Occipital lobe (tissue), 3 donors: ENCODE measurements at places on chromosomes 5 and 9.

- no peak for DNase-seq
These were observed 78.5 kb upstream of the TBC1D2 start for GRCh38 chr9:98333703-98334582.

DNA sequence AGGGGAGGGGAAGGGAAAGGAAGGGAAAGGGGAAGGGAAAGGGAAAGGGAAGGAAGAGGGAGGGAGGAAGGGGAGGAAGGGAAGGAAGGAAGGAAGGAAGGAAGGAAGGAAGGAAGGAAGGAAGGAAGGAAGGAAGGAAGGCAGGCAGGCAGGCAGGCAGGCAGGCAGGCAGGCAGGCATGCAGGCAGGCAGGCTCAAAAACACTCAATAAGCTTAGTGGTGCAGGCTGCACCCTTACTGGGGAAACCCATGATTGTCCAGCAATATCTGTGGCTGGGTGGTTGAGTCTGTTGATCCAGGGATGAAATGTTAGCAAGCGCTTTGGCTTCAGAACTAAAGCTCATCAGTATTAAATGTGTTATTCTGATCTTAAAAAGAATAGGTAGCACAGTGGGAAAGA, 145.6 kb downstream of the LPAR1 start:
- no peak for DNase-seq

DNA sequence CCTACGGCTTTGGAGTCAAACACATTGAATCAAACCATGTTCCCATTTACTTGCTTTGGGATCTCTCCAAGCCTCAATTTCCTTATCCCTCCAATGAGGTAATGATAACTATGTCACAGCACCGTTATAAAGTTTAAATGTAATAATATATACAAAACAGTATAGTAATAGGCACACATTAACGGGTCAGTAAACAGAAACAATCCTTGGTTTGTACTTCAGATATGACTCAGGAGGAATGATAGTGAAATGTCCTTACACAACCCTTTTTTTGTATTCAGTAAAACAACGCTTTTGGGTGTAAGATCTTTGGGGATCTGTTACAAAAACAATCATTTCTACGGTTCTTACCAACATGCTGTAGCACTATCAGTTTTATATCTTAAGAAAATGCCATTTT, 178.5 kb upstream of the GNA14 start:
- no peak for DNase-seq

DNA sequence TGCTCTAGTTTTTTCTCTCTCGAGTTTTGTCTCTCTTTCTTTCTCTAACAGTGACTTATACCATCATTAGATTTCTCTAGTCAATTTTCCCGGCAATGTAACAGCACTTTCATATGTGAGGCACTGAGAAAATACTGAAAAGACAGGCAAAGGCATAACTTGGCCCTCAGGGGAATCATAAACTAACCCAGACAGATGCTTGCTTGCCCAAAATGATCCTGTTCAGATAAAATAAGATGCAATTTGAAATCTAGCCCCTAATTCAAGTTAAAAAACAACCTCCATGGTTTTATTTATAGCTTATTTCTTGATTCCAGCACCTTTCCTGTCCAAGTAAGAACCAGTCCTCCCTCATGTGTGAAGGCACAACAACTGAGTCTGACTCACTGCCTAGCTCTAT, 294.6 kb downstream of the GAS1 start:
- DNase-seq = no peak

DNA sequence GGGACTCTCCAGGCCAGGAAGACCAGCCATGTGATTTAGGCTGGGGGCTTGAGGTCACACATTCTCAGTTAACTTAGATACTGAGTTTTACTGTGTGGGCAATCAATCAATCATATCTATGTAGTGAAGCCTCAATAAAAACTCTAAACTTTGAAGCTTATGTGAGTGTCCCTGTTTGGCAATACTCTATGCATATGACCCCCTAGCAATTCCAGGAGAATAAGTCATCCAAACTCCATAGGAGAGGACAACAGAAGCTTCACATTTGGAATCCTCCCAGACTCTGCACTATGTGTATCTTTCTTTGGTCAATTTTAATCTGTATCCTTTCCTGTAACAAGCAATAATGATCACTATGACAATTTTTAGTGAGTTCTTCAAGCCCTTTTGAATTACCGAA, 216.8 kb upstream of the RGMB start:
- no peak for DNase-seq

DNA sequence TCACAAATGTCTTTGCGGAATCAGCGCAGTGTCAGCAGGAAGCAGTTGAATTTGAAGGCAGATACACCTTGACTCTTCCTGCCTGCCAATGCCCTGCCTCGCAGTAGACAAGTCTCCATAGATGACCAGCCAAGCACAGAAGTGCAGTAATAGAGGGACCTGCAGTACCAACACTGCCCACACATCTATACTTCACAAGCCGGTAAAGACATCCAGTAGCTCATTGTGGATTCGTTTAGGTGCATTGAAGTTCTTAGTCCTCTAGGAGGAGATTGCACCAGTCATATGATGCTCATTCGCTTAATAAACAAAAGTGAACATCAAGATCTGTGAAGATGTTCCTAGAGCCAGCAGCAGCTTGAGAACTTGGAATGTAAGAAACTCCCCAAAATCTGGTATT, 7.1 kb upstream of the IFNA2 start:
- DNase-seq = no peak

- DNase-seq = no peak
These were observed 86.2 kb downstream of the LURAP1L start for GRCh38 chr9:12860998-12861397.

GRCh38 chr9:132760057-132760456, 89.8 kb downstream of the GTF3C4 start:
- DNase-seq = no peak

DNA sequence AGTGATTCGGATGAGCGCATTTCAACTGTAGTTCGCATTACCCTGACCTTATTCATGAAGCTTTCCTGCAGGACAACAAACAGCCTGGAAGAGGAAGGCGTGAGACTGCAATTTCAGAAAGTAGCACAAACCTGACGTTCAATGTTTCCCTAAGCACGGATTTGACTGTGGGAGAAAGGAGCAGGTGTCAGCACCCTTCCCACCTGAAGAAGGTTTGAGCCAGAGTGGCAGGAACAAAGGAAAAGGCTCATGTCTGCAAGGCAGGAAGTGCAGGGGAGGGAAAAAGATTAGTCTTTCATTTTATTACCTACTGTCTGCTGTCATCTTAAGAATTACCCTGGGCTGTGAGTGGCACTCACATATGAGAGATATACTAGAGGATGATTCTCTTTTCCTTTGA, 114.0 kb downstream of the MED10 start:
- DNase-seq = no peak

DNA sequence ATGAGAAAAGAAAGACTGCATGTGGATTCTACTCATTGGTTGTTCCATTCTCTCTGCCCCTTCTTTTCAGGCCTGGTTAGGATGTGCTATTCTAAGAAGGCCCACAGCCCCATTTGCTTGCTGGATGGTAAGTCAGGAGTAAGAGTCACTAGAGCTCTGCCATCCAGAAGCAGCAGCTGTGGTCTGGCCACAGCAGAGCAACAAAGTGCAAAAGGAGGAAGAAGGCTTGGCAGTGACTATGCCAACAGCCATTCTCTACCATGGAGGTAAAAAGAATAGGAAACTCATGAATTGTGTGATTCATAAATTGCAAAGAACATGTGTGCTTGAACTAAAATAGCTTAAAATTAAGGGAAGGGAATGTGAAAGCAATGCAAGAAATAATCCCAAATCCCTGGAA, 20.9 kb downstream of the KLHL3 start:
- no peak for DNase-seq

DNA sequence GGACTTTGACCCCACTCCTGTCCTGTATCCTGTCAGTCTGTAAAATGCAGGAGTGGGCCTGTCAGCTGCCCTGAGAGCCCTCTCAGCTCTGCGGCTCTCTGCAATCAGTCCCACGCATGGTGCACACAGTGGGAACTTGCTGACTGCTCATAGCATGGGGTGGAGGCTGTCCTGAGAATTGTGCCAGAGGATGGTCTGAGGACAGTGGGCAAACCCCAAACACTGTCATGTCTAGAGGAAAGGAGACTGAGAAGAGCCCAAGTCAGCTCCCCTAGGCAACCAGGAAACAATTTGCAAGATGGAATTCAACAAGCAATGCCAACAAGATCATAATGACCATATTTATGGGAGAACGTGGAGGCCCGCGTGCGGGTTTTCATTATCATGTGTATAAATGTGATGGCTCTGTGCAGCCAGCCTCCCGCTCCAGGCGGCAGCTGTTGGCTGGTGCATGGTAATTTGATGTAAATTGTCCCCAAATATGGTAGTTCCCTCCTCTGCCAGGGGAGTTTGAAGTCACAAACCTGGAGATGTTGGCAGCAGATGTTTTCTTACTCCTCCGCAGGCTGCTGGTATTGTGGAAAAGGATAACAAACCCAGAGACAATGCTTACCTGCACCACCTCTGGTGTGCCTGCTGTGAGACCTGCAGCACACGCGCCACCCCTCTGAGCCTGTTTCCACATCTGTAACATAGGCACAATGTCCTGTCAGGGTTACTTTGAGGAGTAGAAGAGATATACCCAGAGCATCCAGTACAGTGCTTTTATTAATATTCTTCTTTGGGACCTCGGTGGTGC, 39.8 kb upstream of the ALDH1B1 start:
- no peak for DNase-seq

- DNase-seq = no peak
These were observed 66.5 kb downstream of the GALNT12 start for GRCh38 chr9:98873951-98874371.
